ENCODE measurements at places on chromosomes 12 and 14. TPM values are rescaled to one million over a fixed set of nuclear protein-coding genes. Genes with fewer than 3 reads are reported as not detected.

DNA sequence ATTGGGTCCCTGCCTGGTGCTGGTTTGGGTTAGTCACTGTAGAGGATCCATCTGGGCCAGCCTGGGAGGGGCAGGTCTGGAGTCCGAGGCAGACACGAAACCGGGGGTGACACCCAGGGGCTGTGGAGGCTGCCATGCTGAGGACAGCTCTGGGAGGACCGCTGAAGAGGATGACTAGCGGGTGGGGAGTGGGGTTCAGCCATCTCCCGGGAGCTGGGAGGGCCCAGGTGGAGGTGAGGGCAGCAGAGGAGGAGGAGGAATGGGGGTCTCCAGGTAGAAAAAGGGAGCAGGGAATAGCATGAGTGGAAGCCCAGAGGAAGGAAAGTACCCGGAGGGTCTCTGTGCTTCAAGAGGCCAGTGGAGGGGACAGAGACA is 4.0 kb upstream of the DIO3 start:
- H3K4me3 ChIP-seq = no peak overlapping the region
- peaks cover 39% of the 10 kb centered on the region for H3K27me3 ChIP-seq
- peaks cover 4% of the 10 kb centered on the region for H3K4me1 ChIP-seq
- no peak overlapping the region for H3K27ac ChIP-seq
- H3K36me3 ChIP-seq = no peaks in the 10 kb centered on the region
- DNase-seq = no peak

NAV3 gene
- total RNA-seq = 17.8 TPM

GRCh38 chr12:26748741-26749431 is 84.1 kb downstream of the ITPR2 start:
- H3K4me1 ChIP-seq = peaks cover 7% of the 10 kb centered on the region
- no peak overlapping the region for H3K4me3 ChIP-seq
- no peaks in the 10 kb centered on the region for H3K27me3 ChIP-seq
- no peaks in the 10 kb centered on the region for H3K36me3 ChIP-seq

NRIP2 gene
- total RNA-seq = 0.61 TPM

DNA sequence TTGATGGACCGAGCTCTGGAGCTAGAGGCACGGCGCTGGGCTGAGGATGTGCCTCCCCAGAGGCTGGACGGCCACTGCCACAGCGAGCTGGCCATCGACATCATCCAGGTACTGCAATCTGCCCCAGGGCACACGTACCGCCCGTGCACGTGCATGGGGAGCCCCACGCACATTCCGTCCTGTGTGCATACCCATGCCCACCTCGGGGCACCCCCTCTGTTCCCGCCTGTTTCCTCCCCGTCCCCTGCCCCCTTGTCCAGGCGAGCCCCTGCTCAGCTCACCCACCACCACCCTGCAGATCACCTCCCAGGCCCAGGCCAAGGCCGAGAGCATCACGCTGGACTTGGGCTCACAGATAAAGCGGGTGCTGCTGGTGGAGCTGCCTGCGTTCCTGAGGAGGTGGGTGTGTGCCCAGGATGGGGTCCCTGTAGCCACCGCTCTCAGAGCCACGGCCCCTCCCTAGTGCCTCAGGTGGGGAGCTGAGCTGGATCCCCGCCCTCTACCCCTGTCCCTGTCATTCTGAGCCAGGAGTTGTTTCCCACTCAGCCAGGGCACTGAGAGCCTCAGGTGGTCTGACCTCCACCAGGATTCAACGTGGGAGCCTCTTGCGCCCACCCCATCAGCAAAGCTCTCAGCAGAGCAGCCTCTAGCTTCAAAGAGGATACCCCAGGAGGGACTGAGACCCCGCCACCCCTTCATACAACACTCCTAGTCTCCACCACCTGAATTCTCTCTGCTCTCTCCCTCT is 6.9 kb downstream of the TNFAIP2 start:
- peaks cover 43% of the 10 kb centered on the region for H3K36me3 ChIP-seq
- H3K4me3 ChIP-seq = no peak overlapping the region
- DNase-seq = no peak
- H3K27me3 ChIP-seq = no peaks in the 10 kb centered on the region
